ENCODE measurements at places on chromosomes 2 and 18.

DNA sequence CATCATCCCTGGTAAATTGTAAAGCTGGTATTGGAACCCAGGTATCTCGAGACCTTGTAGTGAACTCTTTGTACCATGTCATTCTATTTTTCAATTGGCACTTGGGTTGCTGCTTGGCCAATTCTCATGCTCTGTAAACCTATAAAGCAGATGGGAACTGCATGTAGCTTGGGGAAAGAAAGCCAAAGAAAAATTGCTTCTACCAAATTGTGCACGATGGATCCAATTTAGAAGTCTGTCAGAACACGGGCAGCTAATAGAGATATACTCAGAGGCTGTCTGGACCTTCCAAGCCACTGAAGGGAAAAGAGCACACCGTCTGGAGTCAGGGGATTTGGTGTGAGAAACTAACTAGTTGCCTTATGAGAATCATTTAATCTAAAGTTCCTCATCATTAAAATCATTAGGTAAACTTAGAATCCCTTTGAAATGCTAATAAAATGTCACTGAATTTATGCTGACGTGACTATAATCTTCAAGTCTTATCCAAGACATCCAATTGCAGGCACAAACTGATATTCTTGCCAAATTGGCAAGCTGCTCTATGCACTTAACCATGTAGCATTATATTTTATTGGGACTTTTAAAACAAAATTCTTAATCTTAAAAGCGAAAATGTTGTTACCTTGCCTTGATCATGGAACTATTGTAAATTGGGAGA is 206.8 kb downstream of the DCC start:
- no peak for DNase-seq

DNA sequence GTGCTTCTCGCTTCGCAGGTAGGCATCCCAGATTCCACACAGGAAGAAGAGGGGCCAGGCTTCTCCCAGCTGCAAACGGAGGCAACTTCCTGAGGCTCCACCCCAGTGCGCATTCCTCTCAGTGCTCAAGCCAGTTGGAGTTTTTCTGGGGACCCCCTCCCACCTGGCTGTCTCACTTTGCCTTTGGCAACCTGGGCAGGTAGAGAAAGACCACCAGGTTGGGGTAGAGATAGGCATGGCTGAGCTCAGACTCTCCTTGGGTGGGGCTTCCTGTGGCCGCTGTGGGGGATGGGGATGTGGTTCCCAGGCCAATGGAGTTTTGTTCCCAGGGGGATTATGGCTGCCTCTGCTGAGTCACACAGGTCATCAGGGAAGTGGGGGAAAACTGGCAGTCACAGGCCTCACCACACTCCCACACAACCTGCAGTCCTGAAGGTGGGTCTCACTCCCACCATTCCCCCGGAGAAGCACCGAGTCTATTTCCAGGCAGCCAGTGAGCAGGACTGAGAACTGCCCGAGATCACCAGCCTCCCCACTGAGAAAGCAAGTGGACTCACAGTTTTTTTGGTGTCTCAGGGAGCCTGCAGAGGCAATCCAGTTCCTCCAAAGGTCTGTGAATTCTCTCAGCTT is 38.1 kb downstream of the SLC39A10 start:
- DNase-seq: no peak

GRCh38 chr18:26091047-26091630 is 726 bp upstream of the SS18 start:
- DNase-seq: no peak

GRCh38 chr2:205675861-205676516 is 6.3 kb upstream of the NRP2 start:
- no peak for DNase-seq

GRCh38 chr18:30915336-30915988 is 127.1 kb downstream of the DSC3 start:
- DNase-seq: no peak

DNA sequence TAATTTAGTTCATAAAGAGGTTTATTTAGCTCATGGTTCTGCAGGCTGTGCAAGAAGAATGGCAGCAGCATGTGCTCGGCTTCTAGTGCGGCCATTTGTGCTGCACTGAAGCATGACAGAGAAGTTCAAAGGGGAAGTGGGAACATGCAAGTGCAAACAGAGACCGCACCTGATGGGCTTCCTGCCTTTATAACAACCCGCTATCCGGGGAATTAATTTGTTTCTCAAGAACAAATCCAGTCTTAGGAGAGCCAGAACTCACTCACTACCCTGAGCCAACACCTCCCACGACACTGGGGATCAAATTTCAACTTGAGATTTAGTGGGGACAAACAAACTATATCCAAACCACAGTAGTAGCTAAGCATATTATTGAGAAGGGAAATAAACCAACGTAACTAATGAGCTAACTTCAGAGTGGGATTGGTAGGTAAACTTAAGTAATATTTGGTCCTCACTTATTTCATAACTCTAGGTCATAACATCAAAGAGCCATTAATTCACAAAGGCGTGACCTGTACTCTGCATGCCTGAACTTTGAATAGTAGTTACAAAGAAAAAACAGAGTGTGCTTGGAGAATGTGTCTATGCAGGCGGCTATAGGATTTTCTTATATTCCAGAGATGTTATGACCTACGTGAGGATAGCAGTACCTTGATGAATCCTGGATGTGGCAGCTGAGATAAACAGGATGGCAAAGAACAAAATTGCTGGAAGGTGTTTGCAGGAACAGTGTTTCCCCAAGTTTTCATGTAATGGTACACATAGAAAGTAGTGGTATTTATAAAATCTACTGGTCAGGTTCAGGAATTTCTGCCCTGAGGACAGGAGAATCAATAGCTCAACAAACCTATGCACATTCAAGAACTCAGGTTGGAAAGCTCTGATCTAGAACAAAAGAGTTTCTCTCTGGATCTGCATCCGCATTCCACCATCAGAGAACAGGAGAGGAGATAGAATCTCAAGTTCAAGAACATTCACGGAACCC is 845.9 kb upstream of the ID2 start:
- DNase-seq: no peak

DNA sequence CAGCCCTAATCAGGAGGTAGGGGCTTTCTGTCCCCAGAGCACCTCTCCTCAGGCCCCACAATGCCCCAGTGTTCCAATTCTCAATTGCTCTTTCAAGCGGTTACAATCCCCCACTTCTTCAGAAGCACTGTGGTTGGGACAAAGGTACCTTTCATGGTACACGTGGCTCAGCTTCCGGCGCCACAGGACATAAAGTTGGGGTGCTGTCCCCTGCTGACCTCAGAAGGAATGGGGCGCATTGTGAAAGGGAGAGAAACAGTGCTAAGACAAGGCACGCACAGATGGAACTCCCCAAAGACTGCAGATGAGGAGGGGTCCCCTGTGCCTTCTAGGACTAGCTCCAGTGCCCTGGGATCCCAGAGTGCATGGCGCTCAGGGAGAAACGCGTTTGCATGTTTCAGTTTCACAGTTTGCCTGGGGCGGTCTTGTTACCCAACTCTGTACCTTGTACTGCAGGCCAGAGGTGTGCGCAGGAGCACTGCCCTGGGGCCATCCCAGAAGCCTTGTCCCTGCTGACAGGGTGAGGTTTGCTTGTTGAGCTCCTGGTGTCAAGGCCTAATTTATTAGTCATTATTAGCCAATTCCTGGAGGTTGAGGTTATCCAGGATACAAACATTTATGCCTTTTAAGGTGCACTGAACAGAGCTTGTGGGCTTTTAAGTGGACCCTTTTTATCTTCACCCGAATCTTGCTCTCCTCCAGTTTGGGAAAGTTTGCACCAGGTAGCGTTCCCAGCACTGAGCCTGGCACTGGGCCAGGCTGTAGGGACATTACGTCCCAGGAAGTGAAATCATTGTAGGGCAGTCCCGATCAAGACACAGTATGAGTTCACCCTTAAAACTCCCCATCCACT is 7.6 kb downstream of the CNDP1 start:
- DNase-seq: peak; percentile 78

DNA sequence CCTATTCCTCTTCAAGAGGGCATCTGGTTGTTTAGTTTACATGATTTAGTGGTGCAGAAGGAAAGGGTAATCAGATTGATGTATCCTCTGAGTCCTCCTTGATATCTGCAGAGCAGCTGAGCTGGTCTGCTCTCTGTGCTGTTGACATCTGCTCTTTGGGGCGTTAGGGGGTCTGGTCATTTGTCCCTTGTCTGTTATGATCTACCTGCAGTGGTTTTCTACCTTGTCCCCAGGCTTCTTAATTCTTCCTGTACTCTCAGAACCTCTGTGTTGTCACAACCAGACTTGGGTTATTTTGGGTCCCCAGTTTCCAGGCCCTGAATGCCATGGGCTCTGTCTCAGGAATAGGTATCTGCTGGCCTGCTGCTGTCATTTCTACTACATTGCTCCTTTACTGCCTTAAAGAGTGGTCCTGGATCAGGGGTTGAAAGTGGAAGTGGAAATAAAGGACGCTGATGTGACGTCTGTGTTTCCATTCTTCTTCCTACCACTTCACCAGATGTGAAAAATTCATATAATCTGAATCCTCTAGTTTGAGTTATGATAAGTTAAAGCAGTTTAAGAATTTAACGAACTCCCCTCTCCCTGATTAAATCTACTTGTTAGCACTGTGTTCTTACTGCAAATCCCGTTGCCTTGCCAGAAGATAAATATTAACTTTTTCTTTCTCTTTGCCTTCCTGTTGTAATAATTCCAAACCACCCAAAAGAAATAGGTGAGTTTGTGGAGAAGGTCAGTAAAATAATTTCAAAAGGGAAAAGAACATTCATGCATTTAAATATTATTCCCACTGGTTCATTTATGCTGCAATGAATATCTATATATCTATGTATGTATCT is 16.6 kb upstream of the CPS1 start:
- no peak for DNase-seq

GRCh38 chr2:241618296-241618805 is 18.6 kb downstream of the THAP4 start:
- no peak for DNase-seq

DNA sequence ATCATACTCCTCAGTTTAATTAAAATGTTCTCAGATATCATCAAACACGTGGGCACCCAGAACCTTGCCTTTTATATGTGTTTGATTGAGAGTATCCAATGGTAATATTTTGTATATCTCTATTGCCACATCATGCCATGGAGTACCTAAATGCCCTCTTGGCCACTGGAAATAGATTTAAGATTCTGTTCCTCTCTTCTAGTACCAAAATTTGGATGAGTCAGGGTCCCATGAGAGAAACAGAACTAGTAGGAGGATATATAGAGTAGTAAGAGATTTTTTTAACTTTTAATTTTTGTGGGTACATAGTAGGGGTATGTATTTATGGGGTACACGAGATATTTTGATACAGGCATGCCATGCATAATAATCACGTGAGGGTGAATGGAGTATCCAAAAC is 9.6 kb upstream of the ZAP70 start:
- DNase-seq: no peak

- DNase-seq: no peak
Observed at GRCh38 chr18:48800876-48801727, 149.7 kb downstream of the SMAD7 start.

All from substantia nigra (tissue), 51 donors.